Stimulated activated CD4-positive, alpha-beta T cell treated with anti-CD3 and anti-CD28 coated beads, Interleukin-12 subunit alpha, Interleukin-12 subunit beta, amount 100 ng/mL, for 24 hours (primary cell): ENCODE measurements at places on chromosomes 4 and X.

DNA sequence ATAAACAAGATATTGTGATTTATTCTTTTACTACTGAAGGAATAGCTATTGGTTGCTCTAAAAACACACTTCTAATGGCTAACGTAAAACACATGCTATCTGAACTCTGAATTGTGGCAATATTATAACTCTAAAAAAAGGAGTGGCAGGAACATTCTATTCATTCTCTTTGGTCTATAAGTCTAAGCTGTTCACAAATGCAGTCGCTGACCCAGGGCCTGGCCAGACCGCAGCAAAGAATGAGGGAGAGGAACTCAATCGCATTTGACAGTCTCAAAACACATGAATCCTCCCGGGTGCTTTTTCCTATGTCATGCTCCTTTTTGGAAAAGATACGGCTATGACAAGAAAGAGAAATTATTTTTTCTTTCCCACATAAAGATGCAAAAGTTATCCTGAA lies 651.6 kb upstream of the PITX2 start:
- no peak for DNase-seq

DNA sequence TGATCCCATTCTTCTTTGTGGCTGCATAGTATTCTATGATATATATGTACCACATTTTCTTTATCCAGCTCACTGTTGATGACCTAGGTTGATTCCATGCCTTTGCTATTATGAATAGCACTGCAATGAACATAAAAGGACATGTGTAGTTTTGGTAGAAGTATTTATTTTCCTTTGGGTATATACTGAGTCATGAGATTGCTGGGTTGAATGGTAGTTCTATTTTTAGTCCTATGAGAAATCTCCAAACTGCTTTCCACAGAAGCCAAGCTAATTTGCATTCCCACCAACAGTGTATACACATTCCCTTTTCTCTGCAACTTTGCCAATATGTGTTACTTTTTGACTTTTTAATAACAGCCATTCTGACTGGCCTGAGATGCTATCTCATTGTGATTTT lies 278.3 kb downstream of the PCDH18 start:
- no peak for DNase-seq

DNA sequence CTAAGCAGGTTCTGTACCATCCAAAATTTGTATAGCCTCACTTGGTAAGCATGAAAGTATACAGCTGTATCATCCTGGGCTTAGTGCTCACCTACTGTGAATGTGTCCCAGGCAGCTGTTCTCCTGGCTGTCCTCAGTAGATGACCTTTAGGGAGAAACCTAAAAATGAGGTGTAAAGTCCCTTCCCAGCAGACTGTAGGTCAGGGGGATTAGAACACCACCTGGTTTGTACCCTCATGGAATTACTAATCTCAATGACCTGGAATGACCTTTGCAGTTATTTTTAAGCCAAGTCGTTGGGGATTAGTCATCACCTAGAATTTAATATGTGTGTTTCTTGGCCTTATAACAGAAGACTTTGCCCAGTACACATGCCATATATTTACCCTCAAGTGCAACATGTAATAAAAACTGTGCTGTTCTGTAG lies 39.1 kb upstream of the MBTPS2 start:
- no peak for DNase-seq

GRCh38 chr4:23235628-23236390 lies 543.1 kb downstream of the GBA3 start:
- DNase-seq: no peak

GRCh38 chr4:16952462-16952871 lies 54.0 kb upstream of the LDB2 start:
- no peak for DNase-seq

DNA sequence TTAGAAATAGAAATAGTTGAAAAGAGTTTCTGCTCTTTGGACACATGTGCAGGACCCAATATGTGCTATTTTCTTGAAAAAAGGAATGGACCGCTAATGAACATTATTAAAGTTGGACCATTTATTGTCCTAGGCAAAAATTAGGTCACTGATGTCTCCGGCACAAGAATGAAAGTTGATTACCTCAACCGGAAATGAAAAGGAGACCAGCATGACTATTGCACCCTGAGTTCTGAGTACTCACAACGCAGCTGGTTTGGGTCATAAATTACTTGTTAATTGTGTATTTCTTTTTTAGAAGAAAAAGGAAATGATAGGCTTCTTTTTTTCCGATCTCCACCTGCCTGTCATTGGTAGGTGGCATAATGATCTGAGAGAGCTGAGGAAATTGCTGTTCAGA lies 232.7 kb downstream of the ARHGAP24 start:
- no peak for DNase-seq

DNA sequence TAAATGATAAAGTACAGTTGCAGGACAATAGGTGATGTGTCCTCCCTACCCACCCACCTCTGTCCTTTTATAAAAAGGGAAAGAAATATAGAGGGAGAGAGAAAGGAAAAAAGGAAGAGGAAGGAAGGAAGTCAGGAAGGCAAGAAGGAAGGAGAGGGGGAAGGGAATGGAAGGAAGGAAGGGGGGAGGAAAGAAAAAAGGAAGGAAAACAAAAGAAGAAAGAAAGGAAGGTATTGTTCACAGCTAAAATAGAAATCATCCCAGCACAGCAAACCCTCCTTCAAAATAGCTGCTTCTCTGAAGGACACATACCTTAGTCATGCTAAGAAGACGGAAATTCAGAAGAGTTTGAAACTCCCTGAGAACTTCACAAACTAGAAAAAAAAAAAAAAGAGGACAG lies 8.4 kb downstream of the NKX6-1 start:
- DNase-seq: no peak

DNA sequence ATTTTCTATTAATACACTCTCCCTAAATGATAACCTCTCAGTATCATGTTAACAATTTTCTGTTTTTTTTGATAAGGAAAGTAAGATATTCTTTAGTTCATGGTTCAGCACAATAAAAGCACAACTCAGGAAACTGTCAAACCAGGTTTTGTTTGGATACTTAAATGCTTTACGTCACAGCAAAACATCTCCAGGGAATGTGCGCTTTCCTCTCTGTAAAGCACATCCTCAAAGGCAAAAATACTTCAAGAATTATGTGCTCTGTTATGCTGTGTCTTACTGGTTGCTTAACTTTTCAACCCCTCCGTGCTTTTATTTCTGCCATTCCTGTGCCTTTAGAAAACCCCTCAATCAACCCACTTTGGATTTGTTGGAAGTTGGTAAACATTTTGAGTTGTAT lies 27.8 kb downstream of the SNX25 start:
- DNase-seq: no peak

DNA sequence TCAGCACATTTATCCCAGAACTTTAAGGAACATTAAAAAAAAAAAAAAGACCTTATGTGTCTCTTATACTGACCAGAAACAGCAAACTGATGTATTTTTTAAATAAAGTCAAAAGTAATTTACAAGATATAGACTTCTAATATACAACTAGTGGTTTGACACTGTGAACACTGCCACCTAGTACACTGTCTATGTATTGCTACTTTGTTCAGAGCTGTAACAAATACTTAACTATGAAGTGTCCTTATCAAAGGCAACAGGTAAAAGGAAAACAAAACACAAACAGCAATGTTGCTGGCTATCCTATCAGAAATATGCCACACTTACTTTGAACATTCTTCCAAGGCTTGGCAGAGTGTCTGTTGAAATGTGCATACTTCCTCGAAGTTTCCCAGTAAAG lies 60.4 kb downstream of the CD40LG start:
- no peak for DNase-seq

- no peak for DNase-seq
Observed at GRCh38 chrX:13478740-13479451, 90.5 kb upstream of the EGFL6 start.

DNA sequence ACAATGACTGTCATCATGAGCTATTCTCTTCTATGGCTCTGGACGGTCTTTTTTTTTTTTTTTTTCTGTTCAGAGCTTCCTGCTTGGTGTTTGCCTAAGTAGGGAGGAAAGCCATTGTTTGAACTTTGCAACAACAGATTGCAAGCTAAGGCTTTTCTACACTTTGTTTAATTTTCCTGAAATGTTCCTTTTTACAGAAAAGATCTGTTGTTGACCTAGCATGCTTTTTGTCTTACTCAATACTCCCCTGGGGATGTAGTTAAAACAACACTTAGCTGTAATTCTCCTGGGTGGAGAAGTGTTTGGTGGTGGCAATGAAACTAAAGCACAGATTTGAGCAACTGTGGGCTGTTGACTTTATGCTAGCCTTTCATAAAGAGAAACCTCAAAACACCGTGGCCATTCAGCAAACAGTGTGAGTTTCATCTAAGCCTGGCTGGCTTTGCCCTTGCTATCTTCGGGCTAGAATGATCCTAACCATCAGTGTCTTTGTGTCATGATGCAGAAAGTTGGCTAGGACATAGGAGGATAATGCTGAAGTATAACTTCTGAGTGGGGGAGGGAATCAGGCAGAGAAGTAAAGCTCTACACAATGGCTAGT lies 110.5 kb downstream of the ANXA3 start:
- DNase-seq: no peak

- DNase-seq: no peak
Observed at GRCh38 chr4:120865985-120866384, 56.5 kb downstream of the PRDM5 start.

- DNase-seq: no peak
Observed at GRCh38 chrX:72540318-72540717, 32.3 kb downstream of the HDAC8 start.

- DNase-seq: no peak
Observed at GRCh38 chrX:132520213-132520612, 31.4 kb upstream of the MBNL3 start.

- no peak for DNase-seq
Observed at GRCh38 chrX:68677998-68678397, 30.5 kb downstream of the STARD8 start.

GRCh38 chrX:31269914-31270313 lies 198.1 kb upstream of the FTHL17 start:
- DNase-seq: no peak

- no peak for DNase-seq
Observed at GRCh38 chr4:71380788-71381187, 42.0 kb downstream of the SLC4A4 start.

GRCh38 chr4:8706216-8707044 lies 113.9 kb downstream of the CPZ start:
- DNase-seq: no peak

GRCh38 chrX:15438332-15438731 lies 54.1 kb upstream of the VEGFD start:
- no peak for DNase-seq

GRCh38 chr4:146243141-146243882 lies 29.0 kb downstream of the REELD1 start:
- peak; percentile 45 for DNase-seq

GRCh38 chrX:97843200-97843811 lies 959.6 kb downstream of the RPA4 start:
- DNase-seq: no peak

GRCh38 chr4:18042754-18043153 lies 21.2 kb upstream of the LCORL start:
- no peak for DNase-seq

DNA sequence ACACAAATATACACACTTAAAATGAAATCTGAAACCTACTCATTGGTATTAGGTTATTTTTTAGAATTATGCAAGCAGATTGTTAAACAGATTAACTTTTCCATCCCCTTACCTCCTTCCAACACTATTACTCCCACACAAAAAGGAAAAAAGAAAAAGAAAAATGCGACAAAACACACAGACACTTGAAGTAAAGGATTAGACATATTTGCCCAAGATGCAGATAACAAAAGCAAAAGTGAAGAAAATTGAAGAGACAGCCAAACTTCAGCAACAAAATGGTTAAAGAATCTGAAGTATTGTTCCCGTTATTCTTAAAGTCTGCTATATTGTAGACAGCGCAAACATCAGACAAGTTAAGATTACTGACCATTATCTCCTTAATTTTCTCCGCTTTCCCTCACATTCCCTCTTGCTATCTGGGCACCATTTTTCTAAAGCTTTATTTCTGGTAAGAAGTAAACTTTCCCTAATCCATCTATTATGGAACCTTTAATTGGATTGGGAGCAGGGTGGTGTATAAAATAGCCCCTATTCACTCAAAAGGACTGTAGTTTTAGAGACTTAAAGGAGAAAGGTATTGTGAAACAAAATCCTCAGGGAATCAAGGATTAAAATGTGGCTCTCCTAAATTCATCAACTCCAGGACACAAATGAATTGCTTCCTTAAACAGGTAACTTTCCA lies 34.7 kb upstream of the MAB21L2 start:
- no peak for DNase-seq

DNA sequence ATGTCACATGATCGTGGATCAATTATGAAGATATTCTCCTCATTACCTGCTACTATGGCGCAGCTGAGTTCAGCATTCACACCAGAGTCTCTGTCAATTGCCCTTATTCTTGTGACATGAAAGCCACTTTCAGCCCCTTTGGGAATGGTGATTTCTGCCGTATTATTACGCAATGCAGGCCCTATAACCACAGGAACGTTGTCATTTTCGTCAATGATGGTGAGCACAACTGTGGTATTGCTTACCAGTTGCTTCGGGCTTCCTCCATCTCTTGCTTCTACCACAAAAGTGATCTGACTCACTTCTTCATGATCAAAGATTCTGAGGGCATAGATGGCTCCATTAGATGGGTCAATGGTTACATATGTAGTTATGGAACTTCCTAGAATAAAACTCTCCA lies 2.1 kb downstream of the PCDH18 start:
- DNase-seq: no peak

DNA sequence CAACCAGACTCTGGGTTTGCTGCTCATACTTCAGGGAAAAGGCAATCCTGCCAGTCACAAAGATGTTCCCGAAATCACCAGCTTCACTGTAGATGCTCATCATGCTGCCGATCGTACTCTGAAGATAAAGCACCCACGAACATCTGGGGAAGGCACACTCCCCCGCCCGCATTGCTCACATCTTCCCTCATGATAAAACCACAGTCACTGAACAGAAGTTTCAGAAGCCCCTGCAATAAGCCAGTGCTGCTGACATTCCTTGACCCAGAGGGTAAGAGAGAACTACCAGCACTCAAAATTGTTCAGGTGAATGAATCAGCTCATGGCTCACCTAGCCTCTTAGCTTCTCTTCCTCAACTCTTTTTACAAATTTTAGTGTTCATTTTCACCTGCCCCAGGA lies 43.1 kb downstream of the SRPX2 start:
- DNase-seq: peak; percentile 12

DNA sequence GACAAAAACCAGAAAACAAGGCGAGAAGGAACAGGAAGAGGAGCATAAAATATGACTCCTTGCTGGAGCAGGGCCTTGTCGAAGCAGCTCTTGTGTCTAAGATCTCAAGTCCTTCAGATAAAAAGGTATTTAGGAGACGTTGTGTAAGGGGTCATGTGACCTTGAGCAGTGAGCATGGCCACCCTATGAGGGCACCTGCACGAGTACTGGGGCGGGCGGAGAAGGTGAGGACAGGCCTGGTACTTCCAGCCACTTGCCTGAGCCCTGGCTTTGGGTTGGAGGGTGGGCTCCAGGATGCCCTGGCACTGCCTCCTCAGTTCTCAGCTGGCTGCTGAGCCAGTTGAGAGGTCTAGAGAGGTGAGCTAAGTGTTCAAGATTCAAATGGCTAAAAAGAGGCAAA lies 29.9 kb downstream of the NSD2 start:
- no peak for DNase-seq

GRCh38 chr4:128793859-128794672 lies 15.4 kb upstream of the JADE1 start:
- no peak for DNase-seq
